Neuronal stem cell (in vitro differentiated cells): ENCODE measurements at places on chromosomes 4 and X.
A peak's percentile ranks its signal among the peaks of the same experiment; 100 is the strongest.

DNA sequence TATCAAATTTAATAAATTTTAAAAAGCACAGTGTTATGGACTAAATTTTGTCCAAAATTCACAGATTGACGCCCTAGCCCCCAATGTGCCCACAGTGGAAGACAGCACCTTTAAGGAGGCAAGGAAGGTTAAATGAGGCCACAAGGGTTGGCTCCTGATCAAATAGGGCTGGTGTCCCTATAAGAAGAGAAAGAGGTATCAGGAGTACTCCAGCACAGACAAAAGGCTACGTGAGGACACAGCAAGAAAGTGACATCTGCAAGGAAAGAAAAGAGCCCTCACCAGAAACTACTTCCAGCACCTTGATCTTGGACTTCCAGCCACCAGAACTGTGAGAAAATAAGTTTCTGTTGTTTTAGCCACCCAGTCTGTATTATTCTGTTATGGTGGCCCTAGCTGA, 48.8 kb downstream of the FAM13A start:
- H3K4me3 ChIP-seq = no peak overlapping the region
- DNase-seq = no peak
- H3K4me1 ChIP-seq = no peaks in the 10 kb centered on the region

- no peak overlapping the region for H3K27ac ChIP-seq
- no peaks in the 10 kb centered on the region for H3K4me1 ChIP-seq
- no peak for DNase-seq
- H3K36me3 ChIP-seq = no peaks in the 10 kb centered on the region
- H3K4me3 ChIP-seq = no peak overlapping the region
Observed at GRCh38 chrX:65999029-65999562, 40.8 kb downstream of the VSIG4 start.

DNA sequence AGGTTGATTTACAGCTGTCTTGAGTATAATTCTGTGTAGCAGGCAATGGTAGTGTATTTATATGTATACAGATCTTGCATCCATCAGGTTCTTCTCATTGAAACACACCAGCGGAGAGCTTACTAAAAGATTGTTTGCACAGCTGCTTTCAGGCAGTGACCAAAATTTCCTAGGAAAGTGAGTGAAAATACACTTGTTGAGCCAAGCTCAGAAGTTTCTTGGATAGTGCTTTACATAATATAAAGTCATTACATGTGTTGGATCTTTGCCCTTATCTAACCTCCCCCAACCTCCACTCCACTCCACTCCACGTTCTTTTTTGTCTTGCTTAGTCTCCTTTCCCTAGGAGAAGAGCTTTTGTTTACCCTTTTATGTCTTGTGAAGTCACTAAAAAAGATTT, 34.1 kb downstream of the CNKSR2 start:
- no peak overlapping the region for H3K4me3 ChIP-seq
- H3K4me1 ChIP-seq = no peaks in the 10 kb centered on the region
- DNase-seq = no peak
- H3K27me3 ChIP-seq = no peaks in the 10 kb centered on the region

- H3K4me1 ChIP-seq = peaks cover 18% of the 10 kb centered on the region
- no peak overlapping the region for H3K4me3 ChIP-seq
- H3K27ac ChIP-seq = no peak overlapping the region
- DNase-seq = no peak
Observed at GRCh38 chr4:139740121-139740520, 74.5 kb downstream of the MGST2 start.

DNA sequence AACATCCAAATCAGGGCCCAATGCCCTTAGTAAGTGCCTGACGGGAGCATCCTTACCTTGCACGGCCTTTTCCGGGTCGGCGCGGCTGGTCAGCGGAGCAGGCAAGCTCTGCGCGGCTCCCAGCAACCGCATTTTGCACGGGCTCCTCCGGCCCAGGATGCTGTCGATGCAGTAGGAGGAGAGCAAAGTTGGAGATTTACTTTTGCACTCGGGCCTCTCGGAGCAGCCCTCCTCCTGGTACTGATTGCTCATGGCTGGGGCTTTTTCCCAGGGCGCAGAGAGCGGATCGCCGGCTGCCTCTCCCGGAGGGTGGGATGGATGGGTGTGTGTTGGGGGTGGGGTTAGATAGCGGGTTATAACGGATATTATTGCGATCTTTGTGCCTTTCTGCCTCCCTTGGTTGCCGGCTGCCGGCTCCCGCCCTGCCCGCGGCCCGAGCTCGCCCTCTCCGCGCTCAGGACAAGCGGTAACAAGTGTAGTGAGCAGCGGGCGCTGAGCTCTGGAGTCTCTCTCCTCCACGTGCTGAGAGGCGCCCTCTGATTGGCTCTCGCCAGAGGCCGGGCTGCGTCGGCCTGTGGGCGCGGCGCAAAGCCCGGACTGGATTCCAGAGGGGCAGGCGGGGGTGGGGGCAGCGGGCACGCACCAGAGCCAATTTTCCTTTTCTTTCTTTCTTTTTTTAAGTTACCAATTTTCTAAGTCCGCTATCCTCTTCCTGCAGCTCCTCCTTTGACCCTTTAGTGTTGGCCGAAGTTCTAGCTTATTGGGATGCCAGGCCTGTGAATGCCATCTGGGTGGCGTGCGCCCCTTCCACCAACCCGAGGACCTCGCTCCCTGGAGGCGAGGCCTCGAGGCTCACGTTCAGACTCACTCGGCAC, at the start of gene ARX:
Gene ARX (minus strand): TSS at position 480 of the 875 bp plus-strand sequence. CDS start 228 bp downstream, at position 252.
- DNase-seq = peak; percentile 64
- H3K36me3 ChIP-seq = no peaks in the 10 kb centered on the region
- peaks cover 2% of the 10 kb centered on the region for H3K4me1 ChIP-seq
- H3K27me3 ChIP-seq = peaks cover 95% of the 10 kb centered on the region
- H3K27ac ChIP-seq = no peak within 1 kb of the TSS

DNA sequence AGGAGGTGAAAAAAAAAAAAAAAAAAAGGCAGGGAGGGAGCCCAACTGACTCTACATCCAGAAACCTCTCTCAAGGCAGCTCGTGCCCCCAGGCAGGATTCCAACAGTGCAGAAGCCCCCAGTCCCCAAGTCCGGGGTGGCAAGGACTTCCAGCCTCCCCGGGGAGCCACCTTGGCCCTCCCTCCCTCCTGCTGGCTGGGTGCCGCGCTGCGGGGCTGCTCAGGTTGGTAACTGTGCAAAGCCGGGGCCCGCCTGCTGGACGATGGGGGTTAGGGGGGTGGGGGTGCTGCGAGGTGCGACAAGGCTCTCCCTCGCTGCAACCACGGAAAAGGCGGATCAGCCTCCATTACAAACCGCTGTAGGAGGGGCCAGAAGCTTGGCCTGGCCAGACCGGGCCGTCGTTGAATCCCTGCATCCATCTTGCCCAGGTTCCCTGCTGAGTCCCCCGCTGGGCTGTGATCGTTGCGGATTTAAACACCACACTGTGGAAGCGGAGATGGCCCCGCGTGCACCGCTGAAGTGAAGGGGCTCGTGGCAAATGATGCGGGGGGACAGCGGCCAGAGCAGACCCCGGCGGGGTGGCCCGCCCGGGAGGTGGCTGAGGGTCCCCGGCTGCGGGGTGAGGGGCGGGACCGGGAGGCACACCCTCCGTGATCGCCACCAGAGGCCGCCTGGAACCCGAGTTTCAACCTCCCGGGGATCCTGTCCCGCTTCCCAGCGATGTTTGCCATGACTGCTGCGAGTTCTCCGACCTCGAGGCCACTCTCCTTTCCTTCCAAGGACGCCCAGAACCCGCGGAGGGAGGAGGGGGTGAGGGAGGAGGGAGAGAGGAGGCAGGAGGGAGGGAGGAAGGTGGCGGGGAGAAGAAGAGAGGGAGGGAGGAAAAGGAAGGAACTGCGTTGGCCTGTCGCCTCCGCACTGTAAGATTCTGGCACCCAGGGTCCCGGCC, 58.0 kb upstream of the DDX3X start:
- H3K27ac ChIP-seq = no peak overlapping the region
- DNase-seq = peak; percentile 20
- H3K27me3 ChIP-seq = no peaks in the 10 kb centered on the region
- peak overlapping the region; percentile 78 for H3K4me3 ChIP-seq
- no peaks in the 10 kb centered on the region for H3K36me3 ChIP-seq

DNA sequence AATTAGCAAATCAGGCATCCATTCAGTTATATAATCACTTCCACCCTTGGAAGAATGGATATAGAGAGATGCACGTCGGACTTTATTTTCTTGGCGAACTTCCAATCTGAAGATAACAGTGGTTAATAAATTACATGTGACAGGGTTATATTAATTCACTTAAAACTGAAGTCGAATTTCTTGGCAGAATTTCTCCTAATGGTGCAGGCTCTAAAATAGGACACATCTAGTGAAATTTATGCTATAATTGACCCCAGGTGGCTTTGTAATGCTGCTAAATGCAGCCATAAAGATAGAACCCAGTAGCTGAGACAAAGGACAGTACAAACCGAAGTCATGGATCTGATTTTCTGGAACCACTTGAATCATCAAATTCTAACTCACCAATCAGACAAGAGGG, 20.8 kb upstream of the SLC10A4 start:
- no peaks in the 10 kb centered on the region for H3K4me1 ChIP-seq
- no peak for DNase-seq
- no peak overlapping the region for H3K27ac ChIP-seq
- no peaks in the 10 kb centered on the region for H3K36me3 ChIP-seq

- H3K27me3 ChIP-seq = no peaks in the 10 kb centered on the region
- H3K4me1 ChIP-seq = no peaks in the 10 kb centered on the region
- no peak overlapping the region for H3K4me3 ChIP-seq
- no peaks in the 10 kb centered on the region for H3K36me3 ChIP-seq
- no peak for DNase-seq
Observed at GRCh38 chrX:110341189-110342035, 17.2 kb upstream of the RTL9 start.

DNA sequence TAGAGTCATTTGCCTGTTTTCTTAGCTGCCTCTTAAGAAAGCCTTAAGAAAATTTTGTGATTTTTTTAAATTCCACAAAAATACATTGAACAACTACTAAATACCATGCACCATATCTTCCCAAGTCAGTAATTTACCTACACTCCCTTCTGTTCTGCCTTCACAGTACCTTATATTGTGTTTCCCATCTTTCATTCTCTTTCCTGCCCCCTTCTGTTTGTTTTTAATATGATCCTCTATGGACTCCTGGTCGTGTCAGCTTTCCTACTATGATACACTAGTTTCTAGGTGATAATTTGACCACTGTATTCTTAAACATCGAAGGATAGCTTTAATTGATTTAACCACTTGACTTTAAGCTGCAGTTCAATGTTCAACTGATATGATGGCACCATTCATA, 297.7 kb upstream of the HAND2 start:
- DNase-seq = no peak
- H3K27ac ChIP-seq = no peak overlapping the region

DNA sequence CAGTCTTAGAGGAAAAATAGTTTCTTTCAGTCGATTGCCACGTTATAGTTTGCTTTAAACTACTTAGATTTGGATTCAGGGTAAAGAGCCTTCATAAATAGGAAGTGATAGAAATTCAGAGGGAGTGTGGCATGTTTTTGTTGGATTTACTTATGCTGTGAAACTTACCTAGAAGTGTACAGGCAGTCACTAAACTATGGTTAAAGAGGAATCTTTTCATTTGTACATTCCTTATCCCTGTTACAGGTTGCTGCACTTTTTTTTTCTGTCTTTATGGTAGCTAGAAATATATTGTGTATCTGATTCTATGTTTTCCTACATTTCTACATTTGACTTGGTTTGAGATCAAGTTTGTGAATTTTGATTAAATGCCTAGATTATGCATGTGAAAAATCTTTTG, 19.1 kb downstream of the WWC2 start:
- H3K4me1 ChIP-seq = peaks cover 5% of the 10 kb centered on the region
- H3K27ac ChIP-seq = peak overlapping the region; percentile 76
- no peaks in the 10 kb centered on the region for H3K36me3 ChIP-seq
- H3K4me3 ChIP-seq = no peak overlapping the region
- no peak for DNase-seq

- no peaks in the 10 kb centered on the region for H3K36me3 ChIP-seq
Observed at GRCh38 chrX:1023676-1024075, 188.8 kb downstream of the CRLF2 start.

DNA sequence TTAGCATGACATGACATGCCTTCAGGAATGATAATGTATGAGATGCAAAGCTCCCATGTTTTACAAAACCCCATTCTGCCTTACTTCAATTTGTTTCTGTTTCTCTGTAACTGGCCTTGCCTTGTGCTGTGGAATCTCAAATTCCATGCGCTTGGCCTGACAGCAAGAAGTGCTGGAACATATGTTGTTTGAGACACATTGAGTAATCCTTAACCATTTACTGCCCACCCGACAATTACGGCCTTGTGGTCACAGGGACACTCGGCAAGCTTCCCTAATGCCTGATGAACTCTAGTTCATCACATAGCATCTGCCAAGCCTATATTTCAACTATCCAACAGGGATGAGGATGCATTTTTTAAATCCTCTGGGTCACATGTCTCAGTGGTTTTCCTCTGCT, 226.4 kb upstream of the CASK start:
- no peaks in the 10 kb centered on the region for H3K4me1 ChIP-seq
- H3K4me3 ChIP-seq = no peak overlapping the region
- H3K36me3 ChIP-seq = no peaks in the 10 kb centered on the region
- H3K27ac ChIP-seq = no peak overlapping the region

DNA sequence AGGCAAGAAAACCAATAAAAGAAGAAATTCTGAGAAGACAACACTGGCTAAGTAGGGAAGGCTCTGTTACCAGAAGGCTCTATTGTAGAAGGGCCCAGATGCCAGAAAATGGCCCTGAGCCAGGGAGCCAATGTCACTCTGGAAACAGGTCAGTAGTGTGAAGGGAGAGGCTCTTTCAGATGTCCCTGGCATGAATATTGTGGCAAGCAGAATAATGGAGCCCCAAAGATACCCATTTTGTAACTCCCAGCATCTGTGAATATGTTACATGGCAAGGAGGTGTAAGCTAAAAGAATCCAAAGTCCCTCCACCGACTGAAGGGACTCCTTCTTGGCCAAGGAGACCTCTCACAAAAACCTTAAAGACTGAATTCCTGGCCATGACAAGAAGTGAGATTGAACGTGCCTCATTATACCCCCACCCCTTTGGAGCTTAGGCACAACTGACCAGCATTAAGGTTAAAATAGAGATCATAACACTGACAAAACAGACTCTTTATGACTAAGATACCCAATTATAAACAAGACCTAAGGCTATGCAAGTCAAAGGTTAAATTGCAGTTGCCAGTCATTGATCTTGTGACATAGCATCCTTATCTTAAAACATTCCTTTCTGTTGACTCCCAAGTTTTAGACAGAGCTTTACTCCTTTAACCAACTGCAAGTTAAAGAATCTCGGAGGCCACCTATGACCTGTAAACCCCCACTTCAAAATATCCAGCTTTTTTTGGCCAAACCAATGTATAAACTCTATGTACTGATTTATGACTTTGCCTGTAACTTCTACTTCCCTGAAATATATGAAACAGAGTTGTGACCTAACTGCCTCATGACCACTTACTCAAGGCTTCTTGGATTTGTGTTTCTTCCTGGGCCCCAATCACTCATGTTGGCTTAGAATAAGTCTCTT, 42.2 kb upstream of the SMIM10 start:
- DNase-seq = no peak
- H3K4me3 ChIP-seq = no peak overlapping the region
- H3K27me3 ChIP-seq = no peaks in the 10 kb centered on the region
- H3K36me3 ChIP-seq = no peaks in the 10 kb centered on the region
- H3K4me1 ChIP-seq = no peaks in the 10 kb centered on the region

GRCh38 chrX:44898411-44899221, 25.6 kb downstream of the KDM6A start:
- no peak overlapping the region for H3K27ac ChIP-seq
- no peaks in the 10 kb centered on the region for H3K36me3 ChIP-seq
- H3K27me3 ChIP-seq = no peaks in the 10 kb centered on the region
- no peak for DNase-seq
- H3K4me3 ChIP-seq = no peak overlapping the region
- no peaks in the 10 kb centered on the region for H3K4me1 ChIP-seq
